Karpas-422 (cell line): ENCODE measurements at places on chromosomes 2 and 18. TPM values are rescaled to one million over a fixed set of nuclear protein-coding genes. Genes with fewer than 3 reads are reported as not detected.

Gene INPP5D
- 145 and 155 TPM in 2 replicates for total RNA-seq

Gene UGT1A6
- total RNA-seq, result not detected in 2 replicates

Gene GALR1
- not detected in 2 replicates for total RNA-seq

Gene COLEC12
- not detected in 2 replicates for total RNA-seq

Gene SERPINB7
- total RNA-seq, result 2.8 TPM in 1 of 2 replicates, not detected in the other

Gene CAPN10
- total RNA-seq, result 22.9 and 44.0 TPM in 2 replicates

DNA sequence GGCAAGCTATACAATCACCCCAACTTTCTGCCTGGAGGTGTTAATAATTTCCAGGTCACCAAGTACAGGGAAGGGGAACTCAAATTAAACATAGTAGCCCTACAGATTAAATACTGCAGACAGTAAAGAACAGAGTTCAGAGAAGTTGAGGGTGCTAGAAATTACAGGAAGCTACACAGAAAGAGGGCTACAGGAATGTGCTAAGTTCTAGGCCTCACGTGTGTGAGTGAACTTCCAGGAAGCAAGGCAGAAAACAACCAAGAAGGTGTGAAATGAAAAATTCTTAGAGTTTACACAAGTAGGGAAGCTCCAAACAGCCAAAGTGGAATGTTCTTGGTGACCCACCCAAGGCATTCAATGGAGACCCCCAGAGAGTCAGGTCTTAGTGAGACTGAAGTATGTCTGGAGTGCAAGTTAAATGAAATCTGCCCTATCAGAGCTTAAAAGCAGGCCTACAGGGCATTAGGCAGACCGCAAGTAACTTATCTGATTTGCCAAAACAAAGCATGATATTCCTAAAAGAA, 58.1 kb upstream of the RNU4ATAC start:
- no peak for DNase-seq

DNA sequence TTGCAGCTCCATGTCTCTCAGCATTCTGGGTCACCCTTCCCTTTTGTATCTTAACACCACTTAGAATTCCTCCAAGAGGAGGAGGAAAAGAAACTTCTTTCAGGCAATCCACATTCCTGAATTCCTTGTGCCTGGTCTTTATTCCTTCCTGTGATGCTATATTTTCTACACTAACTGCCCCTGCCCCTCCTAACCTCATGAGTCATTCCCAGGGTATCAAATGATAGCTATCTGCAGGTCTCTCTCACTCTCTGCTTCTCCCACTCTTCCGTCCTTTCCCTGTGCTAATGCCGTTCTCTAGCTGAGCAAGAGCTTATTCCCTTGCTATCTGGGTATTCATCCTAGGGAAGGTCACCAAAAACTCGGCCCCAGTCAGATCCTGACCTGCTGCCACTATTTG, 395.0 kb upstream of the TCF4 start:
- no peak for DNase-seq

GRCh38 chr2:215612786-215613185, 176.9 kb upstream of the FN1 start:
- no peak for DNase-seq

GRCh38 chr2:222671259-222672067, at the start of gene MOGAT1:
Gene MOGAT1, plus strand, starts transcription at chr2:222671658. Its CDS starts 128 bp downstream, at chr2:222671786.
- no peak for DNase-seq

DNA sequence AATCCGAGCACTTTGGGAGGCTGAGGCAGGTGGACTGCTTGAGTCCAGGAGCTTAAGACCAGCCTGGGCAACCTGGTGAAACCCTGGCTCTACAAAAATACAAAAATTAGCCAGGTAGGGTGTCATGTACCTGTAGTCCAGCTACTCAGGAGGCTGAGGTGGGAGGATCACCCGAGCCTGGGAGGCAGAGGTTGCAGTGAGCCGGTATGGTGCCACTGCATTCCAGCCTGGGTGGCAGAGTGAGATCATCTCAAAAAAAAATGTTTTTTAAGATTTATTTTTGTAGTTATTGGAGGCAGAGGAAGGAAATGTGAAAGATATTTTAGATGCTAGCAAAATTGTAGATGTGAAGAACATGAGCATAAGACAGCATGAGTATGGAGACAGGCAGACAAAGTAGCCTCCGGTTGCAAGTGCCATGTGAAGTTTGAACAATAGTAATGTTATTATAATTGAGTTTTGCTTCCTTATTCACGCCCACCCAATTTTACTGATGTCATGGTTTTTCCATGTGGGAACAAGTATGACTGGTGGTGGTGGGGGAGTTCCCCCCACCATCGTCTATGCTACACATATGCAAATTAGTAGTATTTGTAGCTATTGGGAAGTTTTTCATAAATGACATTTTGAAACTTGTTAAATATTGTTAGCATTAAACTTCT, 18.0 kb downstream of the REL start:
- DNase-seq, result no peak

DNA sequence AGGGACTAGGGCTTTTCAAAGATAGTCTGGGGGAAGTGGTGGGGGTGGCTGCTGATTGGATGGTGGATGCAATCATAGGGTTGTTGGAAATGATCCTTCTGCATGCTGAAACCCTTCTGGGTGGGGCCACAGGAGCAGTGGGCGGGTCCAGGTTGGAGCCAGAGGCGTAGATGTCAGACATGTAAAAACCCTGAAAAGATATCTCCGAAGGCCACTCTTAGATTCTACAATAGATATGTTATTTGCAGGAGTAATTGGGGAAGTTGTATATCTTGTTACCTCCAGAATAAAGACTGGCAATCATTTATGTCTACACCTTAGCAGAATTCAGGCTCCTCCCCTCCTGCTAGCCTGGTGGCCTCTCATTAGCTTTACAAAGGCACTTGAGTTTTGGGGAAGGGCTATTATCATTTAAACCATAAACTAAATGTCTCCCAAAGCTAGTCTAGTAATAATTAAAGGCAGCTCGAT, 8.2 kb upstream of the FAM98A start:
- DNase-seq, result no peak

- DNase-seq, result no peak
Measured at GRCh38 chr2:238180554-238180953, 21.8 kb downstream of the ERFE start.

DNA sequence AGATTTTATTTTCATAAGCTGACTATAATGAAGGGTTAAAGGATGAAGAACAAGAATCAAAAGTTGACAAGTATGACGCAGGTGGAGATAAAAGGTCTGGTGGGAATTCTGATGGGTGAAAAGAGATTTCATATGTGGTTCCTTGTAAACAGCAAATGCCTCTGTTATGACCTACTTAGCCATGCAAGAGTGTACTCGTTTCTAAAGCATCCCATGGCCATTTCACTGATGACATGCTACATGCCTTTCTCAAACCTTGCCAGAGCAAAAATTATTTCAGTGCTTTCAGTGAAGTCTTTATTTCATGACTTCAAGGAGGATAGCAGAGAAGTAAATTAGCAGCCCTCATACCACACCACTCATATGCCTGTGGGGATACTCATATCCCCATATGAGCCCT, 71.7 kb downstream of the FEZ2 start:
- no peak for DNase-seq

DNA sequence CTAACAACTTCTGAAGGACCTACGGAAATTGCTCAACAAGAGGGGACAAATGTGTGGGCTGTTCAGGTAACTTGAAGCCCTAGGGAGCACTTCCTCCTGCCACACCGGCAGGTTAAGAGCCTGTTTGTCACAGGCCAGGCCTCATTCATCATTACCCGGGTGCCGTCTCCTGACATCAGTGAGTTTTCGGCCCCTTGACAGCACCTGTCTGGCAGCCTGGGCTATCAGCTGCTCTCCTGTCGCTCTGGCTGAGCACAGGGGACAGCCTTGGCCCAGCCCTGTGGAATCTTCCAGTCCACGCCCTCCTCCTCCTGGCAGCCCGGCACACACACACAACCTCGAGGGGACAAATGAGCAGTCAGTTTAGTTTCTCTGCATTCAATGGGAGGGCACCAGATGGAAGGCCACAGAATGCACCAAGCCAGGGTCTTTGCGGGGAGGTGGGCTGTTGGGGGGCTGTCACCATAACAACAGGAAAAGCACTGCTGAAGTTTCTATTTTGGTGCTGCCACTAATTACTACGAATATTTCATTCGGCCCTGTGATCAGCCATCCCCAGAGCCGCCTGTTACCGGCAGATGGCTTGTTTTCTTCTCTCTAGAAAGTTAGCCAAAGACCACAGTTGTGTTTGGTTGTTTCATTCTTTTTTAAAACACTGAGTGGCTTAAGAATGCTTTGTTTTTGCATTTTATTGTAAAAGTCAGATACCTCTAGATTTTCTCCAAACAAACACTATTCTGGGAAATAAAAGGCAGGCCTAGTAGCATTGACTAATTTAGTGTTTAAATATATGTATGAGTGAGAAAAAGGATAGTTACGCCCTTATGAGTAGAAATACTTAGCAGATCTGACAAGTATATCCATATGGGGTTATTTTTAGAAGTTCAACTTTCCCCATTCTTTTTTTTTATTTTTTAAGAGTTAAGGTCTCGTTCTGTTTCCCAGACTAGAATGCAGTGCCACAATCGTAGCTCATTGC, 189.9 kb upstream of the NDUFV2 start:
- DNase-seq, result peak; percentile 15

DNA sequence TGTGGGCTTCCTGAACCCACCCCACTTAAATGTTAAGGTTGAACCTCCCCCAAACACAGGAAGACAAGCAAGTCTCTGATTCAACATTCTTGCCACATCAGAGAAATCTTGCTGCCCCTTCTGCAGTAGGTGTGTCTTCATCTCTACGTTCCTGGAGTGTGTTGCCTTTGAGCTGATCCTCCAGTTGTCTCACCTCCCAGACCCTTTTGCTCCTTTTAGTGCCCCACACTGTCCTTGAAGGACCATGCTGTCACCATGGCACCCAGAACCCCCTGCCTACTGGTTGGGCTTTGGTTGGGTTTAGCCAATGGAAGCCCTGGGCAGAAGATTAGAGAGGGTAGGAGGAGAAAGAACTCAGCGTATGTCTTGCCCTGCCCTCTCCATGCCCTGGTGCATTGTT, 10.7 kb downstream of the CAB39 start:
- no peak for DNase-seq

GRCh38 chr2:85560812-85561279, 447 bp downstream of the GGCX start:
- DNase-seq, result no peak

GRCh38 chr2:183229386-183229785, 105.1 kb downstream of the NUP35 start:
- DNase-seq, result no peak

- DNase-seq, result no peak
Measured at GRCh38 chr2:81481994-81482368, 1177.4 kb upstream of the LRRTM1 start.

GRCh38 chr2:205407984-205408383, 274.3 kb upstream of the NRP2 start:
- no peak for DNase-seq

DNA sequence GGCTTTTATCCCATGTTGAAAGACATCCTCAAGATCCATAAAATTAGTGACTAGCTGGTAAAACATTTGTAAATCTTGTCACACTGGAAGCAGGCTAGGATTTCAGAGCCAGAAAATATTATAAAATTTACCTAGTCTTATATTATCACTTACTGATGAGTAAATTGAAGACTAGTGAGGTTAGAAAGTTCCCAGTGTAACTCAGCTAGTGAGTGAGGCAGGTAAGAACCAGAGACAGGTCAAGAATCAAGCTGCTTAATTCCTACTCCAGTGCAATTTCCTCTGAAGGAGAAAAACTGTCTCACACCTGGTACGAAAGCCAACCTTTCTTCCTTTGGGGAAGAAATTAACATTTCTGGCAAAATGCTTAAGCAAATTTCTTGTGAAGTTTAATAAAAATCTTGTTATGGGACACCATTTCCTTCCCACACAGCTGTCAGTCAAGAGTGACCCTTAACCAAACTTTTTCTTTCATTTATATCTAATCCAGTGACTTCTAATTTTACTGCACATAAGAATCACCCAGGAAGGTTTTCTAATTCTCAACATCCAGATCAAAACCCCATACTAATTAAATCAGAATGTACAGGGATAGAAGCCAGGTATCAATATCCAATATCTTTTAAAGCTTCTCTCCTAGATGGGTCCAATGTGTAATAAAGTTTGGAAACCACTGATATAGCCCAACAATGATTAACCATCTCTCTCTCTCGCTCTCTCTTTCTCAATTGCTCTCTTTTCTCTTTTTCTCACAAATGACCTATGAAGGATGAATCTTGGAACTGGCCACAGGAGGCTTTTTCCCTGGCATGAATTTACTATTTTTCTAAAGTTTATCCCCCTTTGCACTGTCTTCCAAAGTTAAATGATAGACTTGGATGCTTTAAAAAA, 264.3 kb upstream of the SLC39A10 start:
- no peak for DNase-seq

GRCh38 chr2:126764686-126765265, 108.8 kb downstream of the GYPC start:
- DNase-seq, result no peak

DNA sequence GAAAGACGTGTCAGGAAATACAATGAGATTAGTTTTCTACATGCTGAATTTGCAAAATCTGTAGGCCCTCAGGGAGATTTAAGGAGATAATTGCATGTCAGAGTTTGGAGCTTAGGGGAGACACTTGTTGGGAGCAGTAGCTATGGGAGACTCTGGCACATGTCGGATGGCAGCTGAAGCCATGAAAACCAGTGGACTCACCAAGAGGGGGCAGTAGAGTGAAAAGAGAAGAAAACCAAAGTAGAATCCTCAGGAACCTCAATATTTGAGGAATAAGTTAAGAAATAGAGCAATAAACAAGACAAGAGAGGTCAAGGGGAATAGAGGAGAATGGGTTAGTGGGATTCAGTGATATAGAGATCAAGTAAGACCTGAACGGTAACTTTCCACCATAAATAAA, 24.8 kb downstream of the RUFY4 start:
- DNase-seq, result no peak

GRCh38 chr2:173963323-173963816, 1.8 kb downstream of the SP3 start:
- DNase-seq, result peak; percentile 90

- no peak for DNase-seq
Measured at GRCh38 chr2:235080101-235080500, 128.3 kb downstream of the SH3BP4 start.

GRCh38 chr2:218540015-218540414, 28.1 kb downstream of the USP37 start:
- no peak for DNase-seq

- no peak for DNase-seq
Measured at GRCh38 chr2:173446722-173447121, 92.0 kb downstream of the CDCA7 start.

- DNase-seq, result peak; percentile 71
Measured at GRCh38 chr2:71223767-71224333, 3.1 kb downstream of the PAIP2B start.

- DNase-seq, result no peak
Measured at GRCh38 chr2:199838399-199838798, 12.6 kb downstream of the FTCDNL1 start.
